LHCN-M2 (cell line): ENCODE measurements at places on chromosomes 2 and 18. TPM values are rescaled to one million over a fixed set of nuclear protein-coding genes. Genes with fewer than 3 reads are reported as not detected.

DNA sequence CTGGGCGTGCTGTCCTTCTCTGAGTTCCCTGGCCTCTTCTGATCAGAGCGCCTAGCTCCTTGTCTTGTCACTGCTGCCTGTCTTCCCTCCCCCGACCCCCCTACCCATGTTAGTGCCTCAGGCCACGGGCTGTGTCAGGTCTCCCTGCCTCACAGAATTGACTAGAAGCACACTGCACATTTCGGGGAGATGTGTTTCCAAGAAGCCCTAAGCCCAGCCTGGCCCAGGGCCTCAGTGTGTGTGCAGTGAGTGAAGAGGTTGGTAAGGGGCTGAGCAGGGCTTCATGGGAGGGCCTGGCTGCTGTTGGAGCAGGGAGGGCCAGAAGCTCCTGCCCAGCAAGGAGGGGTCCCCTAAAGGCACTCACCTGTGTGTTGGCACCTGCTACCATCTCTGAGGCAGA, 13.1 kb downstream of the KCNF1 start:
- DNase-seq: no peak

GRCh38 chr2:205822579-205822978, 140.3 kb downstream of the NRP2 start:
- peak; percentile 73 for DNase-seq

- DNase-seq: peak; percentile 77
Measured at GRCh38 chr2:111659361-111660333, 224.3 kb downstream of the ANAPC1 start.

The CFAP65 gene
- under 0.01 TPM in 1 of 2 replicates, not detected in the other for total RNA-seq

The NYAP2 gene
- total RNA-seq: not detected in 2 replicates

The ABCG8 gene
- not detected in 2 replicates for total RNA-seq

The ABCG5 gene
- not detected in 2 replicates for total RNA-seq

The LOXHD1 gene
- total RNA-seq: not detected in 2 replicates
